ENCODE measurements at places on chromosomes 5 and 9.

DNA sequence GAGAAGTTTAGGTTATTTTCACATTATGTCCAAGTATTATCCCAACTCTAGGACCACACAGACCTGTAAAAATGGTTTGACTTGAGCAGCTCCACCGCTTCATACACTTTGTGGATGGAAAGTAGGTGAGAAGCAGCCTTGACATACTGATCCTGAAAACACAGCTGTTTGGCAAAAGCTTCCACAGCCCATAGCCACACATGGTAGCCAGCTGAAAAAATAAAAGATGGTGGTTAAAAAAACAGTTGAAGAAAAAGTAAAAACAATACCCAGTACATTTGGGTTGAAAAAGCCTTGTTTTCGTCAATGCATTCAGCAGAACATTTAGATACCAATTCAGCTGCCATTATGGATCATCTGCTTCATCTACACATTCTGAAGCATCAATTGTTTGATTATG, 36.7 kb downstream of the GEMIN5 start:
- no peak for DNase-seq

DNA sequence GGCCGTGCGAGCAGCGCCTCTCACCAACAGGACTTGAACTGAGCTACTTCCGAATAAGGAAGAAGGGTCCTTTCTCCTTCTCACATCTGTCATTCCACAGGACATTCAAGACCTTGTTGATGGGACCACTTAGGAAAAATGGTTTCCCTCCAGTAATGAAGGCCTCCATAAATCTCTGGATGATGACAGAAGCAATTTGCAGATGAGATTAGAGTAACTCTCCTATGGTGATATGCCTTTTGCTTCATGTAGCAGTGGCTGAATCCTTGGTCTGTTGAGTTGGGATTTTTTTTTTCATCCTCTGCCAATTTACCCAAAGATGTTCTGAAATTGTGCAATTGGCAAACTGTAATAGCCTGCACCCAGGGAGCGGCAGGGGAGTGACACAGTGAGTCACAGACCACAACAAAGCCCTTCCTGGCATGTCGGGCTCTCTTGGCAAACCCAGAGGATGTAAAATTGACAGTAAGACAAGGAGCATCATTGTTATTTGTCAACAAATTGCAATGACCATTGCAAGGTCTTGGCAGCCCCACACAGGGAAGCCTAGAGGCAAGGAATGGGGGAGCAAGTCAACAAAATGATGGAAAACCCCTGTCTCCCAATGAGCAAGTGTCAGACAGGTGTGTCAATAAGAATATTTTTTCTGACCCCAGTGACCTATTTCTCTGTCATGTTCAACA, 275.9 kb downstream of the ACTL7B start:
- no peak for DNase-seq

- DNase-seq: no peak
Observed at GRCh38 chr5:176741561-176742211, 68.7 kb upstream of the UNC5A start.

DNA sequence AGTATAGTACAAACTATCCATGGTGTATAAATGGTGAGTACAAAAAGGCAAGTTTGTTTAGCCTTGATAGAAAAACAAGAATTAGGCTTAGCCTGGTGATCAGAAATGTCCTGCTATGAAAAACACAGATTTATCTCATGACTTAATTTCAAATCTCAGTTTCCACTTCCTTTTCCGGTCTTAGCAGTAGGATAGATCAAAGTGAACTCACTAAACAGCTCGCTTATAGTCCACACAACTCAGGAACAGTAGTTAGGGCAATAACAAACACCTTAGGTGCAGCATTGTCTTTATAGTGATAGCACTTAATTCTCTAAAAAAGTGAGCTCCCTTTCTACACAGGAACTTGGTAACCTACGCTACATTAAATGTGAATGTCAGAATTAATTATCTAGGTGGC, 11.4 kb downstream of the GOLGA1 start:
- DNase-seq: no peak

DNA sequence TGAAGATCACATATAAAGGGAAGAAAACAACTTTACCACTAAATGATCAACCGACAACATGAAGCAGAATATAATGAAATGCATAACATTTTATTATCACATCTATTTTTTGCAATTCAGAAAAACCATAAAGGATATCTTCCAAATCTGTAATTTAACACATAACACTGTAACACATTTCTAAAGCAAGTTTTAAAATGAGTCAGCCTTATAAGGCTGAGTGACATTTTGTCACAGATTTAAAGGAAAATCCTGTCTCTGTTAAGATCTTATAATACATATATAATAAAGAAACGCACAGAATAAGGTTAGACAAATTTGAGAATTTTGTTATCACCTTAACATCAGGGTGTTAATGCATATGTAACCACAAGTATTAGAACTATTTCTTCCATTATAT, 198.4 kb upstream of the RASA1 start:
- DNase-seq: no peak
